ENCODE measurements at places on chromosomes 5 and 9.
A peak's percentile ranks its signal among the peaks of the same experiment; 100 is the strongest.

GRCh38 chr9:77829420-77829819 lies 181.3 kb upstream of the GNA14 start:
- DNase-seq, result no peak

DNA sequence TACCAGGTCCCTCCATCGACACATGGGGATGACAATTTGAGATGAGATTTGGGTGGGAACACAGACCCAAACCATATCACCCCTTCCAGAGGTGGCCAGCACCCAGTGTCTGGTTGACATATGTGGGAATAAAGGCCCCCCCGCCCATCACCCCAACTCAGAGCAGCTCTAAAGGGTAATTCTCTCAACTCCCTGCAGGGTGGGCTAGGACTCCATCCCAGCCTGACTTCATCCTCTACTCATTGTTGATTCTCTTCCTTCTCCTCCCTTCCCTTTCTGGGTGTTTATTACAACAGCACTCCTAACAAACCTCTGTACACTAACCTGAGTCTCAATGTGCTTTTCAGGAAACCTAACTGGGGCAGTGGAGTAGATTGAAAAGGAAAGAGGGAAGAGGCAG lies 339.9 kb downstream of the ACTL7B start:
- DNase-seq, result no peak

DNA sequence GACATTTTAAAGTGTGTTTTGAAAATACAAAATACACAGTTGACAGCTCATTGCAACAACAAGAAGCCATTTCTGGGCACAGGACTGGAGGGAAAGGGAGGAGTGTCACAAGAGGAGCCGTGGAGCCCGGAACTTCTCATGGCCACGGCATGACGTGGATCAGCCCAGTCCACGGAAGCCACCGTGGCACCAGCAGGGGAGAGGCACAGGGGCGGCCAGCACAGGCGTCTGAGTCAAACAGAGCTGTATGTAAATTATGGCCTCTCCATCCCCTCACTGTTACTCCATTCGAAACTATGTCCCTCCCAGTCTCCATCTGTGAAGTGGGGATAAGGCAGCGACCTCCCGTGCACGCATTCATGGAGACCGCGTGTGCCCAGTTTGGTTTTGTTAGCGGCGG lies 165.6 kb upstream of the IRX2 start:
- DNase-seq, result no peak

GRCh38 chr5:84292788-84293653 lies 91.7 kb downstream of the EDIL3 start:
- no peak for DNase-seq

GRCh38 chr5:72141440-72142355 lies 34.4 kb downstream of the MAP1B start:
- no peak for DNase-seq

DNA sequence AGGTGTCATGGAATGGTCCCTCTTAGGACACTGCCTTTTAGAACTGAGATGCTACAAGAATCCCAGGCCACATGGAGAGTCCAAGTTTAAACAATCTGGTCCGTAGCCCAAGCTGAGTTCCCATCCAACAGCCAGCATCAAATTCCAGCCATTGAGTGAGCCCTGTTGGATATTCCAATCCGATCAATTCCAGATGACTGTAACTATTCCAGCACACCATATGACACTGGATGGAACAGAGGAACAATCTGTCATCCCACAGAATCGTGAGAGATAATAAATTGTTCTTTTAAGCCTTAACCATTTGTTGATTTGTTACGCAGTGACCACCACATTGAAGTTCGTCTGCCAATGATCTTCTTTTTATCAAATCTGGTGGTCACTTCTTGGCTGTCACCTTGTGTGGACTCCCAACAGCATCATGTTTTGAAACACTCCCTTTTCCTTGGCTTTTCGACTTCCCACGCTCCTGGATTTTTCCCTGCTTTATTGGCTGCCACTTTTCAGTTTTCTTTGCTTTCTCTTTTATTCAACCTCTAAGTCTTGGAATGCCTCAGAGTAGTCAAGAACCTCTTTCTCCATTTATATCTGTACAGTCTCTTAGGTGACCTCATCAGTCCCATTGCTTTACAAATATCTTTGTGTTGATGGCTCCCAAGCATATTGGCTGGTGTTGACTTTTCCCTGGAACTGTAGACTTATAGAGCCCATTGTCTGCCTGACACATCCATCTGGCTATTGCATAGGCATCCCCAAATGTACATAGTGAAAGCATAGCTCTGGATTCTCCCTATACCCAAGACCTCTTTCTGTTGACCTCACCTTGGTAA lies 46.1 kb downstream of the TNFSF15 start:
- DNase-seq, result no peak

DNA sequence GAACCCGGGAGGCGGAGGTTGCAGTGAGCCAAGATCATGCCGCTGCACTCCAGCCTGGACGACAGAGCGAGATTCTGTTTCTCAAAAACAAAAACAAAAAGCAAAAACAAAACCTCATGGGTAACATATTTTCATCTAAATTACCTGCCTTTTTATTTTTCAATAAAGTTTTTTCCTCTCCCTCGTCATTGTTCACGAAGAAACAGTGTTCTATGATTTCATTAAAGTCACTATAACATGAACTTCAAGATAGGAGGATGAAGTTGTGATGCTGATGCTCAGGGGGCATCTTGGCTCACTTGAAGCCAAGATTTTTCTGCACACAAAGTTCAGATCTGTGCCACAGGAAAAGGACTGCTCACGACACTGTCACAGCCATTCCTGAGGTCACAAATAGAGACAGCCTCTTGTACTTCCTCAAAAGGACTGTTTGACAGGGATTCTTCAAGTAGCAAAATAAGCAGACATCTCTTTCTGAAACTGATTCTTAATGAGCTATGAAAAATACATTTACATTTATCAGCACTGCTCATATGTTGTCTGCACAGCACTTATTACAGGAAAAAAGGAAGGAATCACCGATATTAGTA lies 16.1 kb downstream of the NIPSNAP3B start:
- no peak for DNase-seq

DNA sequence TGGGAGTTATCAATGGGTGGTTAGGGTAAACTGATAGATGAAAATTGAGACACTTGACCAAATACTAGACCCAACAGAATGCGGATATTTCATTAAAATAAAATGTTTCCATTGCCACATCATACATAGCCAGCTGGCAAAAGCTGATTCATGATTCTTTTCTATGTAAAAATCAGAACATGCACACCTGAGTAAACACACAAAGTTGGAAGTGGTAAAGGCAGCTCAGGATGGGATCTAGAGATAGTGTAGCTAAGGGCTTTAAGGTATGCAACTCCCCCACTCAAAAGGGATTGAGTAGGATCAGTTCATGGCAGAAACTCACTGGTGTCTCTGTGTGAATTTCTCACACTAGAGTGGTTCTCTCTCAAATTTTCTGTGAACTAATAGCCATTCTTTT lies 541.1 kb upstream of the GRAMD2B start:
- DNase-seq, result no peak

DNA sequence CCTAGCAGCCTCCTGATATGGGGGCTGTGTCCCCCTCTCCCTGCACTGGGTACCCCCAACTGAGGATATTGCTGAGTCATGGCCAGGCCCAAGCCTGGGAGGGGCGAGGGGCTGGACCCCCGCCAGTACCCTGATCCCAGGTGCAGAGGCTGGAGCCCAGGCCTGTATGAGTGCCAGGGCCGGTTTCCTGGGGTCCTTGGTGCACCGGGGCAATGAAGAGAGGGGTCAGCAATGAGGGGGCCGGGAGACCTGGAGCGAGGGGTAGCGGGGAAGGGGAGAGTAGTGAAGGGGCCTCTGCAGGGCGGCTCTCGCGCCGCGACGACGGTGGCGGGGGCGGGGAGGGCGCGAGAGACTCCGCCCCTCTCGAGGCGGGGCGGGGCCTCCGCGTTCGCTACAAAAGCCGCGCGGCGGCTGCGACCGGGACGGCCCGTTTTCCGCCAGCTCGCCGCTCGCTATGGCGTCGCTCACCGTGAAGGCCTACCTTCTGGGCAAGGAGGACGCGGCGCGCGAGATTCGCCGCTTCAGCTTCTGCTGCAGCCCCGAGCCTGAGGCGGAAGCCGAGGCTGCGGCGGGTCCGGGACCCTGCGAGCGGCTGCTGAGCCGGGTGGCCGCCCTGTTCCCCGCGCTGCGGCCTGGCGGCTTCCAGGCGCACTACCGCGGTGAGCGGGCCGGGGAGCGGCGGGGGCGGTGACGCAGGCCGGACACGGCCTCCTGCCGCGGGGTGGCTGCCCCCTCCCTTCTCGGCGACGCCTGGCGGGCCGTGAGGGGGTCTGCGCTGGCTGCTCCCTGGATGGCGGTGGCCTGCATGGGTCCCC lies at the start of gene SQSTM1:
SQSTM1 (plus strand) TSS at position 423 of the 815 bp plus-strand sequence; CDS start at position 455, 32 bp downstream.
- DNase-seq, result peak; percentile 78

GRCh38 chr5:149493316-149493715 lies 57.9 kb downstream of the CSNK1A1 start:
- no peak for DNase-seq

GRCh38 chr9:109925799-109926198 lies 145.8 kb downstream of the PALM2AKAP2 start:
- DNase-seq, result no peak

DNA sequence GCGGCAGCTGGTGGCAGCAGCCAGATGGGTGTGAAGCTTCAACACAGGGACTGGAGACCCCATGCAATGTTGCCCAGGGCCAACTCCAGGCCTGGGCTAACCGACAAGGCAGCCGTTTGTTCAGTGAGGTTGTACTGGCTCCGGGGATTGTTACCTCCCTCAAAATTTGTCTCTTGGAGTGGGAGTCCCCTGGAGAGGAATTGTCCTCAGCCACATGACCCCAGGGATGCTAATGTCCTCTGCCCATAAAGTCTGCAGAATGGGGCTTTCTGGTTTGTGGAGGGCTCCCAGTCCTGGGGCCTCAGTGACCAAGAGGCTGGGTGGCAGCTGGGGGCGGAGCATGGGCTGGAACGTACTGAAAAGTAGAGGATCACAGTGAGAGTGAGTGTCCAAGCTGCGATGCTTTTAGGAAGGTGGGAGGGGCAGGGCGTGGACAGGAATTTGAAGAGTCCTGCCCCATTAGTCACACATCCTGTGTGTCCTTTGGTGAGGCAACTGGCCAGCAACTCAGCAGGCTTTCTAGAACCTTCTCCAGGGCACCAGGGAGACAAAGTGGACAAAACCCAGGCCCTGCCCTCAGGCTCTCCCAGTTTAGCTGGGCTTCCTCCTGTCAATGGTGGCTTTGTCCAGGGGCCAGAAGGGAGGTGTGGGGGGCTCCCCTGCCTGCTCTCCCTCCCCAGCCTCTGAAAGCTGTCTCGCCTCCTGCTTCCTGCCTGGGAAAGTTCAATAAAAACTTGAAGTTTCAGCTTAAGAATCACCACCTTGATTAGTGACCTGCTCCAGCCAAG lies 114.0 kb downstream of the NSG2 start:
- no peak for DNase-seq

DNA sequence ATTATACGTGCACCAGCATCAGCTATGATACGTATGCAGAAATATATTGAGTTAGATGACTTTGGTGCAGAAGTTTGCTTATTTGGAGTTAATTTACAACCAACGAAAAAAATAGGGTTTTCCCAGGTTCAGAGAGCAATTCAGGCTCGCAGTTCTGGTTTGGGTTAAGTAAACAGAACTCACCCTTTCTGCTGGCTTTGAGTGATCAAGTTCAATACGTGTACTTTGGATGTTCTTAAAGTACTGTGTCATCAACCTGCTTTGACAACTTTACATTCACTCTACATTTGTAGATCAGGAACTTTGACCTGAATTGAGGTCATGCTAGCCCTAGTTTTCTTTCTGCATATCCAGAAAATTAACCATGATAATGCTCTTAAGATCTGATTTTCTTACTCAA lies 40.7 kb downstream of the ACOT12 start:
- DNase-seq, result no peak

DNA sequence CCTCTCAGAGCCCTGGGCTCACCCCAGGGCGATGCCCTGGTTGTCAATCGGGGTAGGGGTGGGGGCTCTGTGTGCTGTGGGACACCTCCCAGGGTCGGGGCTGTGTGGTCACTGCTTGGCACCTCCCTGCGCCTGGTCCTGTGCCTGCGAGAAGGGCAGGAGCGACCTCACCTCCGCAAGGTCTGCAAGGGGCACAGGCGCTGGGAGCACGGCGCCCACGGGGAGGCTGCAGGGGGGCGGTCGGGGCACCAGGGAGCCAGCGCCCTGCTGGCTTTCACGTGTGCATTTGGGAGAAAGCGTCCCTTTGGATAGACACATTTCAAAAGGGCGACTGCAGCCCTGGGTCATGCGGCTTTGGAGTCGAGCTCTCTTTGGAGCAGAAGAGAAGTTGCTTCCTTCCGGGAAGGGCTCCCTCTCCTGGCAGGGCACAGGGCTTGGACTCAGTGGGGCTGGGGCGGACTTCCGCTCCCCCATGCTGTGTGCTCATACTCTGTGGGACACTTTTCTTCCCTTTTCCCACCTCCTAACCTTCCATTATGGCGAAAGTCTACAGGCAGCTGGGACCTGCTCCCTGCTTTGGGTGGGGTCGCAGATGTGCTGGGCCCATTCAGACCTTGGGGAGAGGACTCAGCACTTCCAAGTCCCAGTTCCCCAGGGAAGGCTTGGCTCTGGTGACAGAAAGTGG lies 52.9 kb upstream of the SLC28A3 start:
- no peak for DNase-seq

- DNase-seq, result no peak
Measured at GRCh38 chr5:58582019-58582802, 664 bp upstream of the RAB3C start.

- DNase-seq, result no peak
Measured at GRCh38 chr5:71782393-71782770, 63.3 kb downstream of the CARTPT start.

DNA sequence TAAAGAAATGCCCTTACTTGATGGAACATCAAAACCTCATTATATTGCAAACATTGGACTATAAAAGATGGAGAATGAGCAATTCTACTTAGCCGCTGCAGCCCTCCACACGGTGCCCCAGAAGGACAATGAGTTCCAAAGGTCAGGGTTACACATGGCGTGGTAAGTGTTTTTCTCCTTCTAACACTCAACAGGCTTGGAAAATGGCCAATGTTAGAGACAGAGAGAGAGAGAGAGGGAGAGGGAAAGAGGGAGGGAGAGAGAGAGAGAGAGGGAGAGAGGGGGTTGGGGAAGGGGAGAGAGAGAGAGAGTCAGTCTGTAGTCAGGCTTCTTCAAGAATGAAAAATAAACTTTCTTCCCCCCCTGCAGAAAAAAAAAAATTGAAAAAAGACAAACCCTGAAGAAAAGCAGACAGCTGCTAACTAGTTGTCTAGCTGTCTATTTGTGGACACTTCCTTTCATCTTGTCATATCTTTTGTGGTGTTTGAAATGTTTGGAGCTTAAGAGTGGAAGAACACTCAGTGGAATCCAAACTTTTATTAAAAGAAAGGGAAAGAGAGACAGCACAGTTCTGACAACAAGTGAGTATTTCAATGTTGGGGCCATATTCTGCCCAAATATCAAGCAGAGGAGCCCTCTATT lies 324.8 kb downstream of the TMEM38B start:
- DNase-seq, result no peak

- DNase-seq, result no peak
Measured at GRCh38 chr9:3976865-3977613, 322.8 kb downstream of the GLIS3 start.
